ENCODE measurements at places on chromosomes 5 and 9.

- DNase-seq = no peak
Measured at GRCh38 chr9:14346231-14346791, 32.4 kb upstream of the NFIB start.

DNA sequence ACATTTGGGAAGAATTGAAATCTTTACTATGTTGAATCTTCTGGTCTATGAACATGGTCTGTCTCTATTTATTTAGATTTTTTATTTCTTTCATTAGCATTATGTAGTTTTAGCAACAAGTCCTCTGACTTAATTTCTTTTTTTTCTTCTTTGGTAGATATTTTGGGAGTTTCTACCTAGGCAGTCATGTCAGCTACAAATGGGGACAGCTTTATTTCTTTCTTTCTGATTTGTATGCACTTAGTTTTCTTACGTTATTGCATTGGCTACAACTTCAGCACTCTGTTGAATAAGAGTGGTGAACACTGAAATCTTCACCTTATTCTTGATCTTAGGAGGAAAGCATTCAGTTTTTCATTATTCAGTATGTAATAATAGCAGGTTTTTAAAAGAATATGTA, 33.5 kb downstream of the SMC5 start:
- DNase-seq = no peak

DNA sequence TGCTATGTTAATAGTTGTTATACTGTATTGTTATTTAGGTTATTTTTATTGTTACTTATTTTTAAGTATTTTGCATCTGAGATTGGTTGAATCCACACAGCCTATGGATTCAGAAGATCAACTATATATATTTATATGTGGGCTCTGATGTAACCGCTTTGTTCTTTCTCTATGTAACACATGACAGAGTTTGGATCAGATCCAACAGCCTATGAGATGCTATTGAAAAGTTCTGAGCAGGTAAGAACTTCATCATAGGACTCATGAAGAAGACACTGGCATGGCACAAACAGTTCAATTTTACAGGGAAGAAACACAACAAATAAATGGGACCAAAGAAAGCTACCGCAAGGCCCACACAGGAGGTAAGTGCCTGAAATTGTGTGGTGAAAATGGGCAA, 93.4 kb downstream of the GNAQ start:
- DNase-seq = no peak

DNA sequence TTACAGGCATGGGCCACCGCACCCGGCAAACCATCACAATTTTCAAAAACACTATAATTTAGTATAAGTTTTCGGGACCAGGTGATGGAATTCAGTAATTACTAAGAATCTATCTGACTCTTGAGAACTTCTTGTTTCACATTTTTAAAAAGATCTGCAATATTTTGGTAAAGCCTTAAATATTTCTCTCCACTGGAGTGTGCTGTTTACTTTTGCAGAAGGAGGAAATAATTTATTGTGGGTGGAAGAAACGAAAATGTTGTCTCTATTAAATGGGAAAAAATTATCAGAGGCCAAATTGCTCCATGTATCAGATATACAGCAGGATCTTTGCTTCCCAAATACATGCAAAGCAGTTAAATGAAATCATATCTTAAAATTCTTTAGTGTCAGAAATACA, 566.8 kb upstream of the CYLC2 start:
- DNase-seq = no peak

DNA sequence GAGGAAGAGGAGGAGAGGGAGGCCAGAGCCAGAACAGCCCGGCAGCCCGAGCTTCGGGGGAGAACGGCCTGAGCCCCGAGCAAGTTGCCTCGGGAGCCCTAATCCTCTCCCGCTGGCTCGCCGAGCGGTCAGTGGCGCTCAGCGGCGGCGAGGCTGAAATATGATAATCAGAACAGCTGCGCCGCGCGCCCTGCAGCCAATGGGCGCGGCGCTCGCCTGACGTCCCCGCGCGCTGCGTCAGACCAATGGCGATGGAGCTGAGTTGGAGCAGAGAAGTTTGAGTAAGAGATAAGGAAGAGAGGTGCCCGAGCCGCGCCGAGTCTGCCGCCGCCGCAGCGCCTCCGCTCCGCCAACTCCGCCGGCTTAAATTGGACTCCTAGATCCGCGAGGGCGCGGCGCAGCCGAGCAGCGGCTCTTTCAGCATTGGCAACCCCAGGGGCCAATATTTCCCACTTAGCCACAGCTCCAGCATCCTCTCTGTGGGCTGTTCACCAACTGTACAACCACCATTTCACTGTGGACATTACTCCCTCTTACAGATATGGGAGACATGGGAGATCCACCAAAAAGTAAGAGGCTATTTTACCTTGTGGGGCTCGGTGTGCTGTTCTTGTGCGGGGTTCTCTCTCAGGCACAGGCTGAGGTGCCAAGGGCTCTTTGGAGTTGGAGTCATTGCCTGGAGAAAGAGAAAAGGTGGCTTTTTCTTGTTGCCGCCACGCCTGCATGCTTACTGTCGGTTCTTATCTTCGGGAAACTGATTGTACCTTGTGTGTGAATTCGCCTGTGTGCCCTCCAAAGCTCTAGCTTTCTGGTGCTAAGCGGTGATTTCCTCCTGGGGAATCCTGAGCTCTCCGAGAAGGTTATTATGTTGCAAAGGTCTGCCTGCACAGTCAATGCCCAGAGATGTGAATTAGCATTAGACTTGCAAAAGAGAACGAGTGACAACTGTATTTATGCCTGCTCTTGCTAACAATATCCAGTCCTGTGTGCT, at the start of gene ISL1:
Gene ISL1, plus strand, starts transcription at position 318 of the 991 bp plus-strand sequence. Its CDS starts 224 bp downstream, at position 542.
- peak; percentile 76 for DNase-seq

DNA sequence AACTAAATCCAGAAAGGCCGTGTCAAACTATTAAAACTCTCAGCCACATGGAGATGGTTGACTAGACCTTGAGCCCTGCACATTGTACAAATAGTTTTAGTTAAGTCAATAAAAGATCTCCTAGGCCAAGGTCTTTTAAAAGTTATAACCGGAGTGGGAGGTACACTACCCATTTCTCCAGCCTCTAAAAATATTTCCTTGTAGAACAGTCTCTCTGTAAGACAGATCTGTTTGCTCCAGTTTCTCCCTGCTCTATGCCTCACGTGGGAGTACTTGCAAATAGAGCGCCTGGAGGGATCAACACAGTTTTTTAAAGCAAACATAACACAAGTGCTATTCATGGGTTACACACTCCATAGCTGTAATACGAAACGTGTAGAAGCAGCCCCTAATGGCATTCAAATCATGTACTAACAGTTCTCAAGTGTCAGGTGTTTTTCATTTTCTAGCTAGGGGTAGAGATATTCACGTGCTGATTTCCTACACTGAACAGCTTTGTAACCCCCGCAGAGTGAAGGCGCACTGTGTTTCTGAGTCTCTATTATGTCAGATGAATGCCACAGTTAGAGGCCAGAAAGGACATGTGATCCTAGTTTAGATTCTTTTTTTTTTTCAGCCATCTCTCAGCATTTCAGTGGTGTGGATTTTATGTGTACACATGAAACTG, 703.4 kb upstream of the GRAMD2B start:
- DNase-seq = peak; percentile 52

GRCh38 chr5:109852371-109853155, 162.8 kb downstream of the MAN2A1 start:
- no peak for DNase-seq

DNA sequence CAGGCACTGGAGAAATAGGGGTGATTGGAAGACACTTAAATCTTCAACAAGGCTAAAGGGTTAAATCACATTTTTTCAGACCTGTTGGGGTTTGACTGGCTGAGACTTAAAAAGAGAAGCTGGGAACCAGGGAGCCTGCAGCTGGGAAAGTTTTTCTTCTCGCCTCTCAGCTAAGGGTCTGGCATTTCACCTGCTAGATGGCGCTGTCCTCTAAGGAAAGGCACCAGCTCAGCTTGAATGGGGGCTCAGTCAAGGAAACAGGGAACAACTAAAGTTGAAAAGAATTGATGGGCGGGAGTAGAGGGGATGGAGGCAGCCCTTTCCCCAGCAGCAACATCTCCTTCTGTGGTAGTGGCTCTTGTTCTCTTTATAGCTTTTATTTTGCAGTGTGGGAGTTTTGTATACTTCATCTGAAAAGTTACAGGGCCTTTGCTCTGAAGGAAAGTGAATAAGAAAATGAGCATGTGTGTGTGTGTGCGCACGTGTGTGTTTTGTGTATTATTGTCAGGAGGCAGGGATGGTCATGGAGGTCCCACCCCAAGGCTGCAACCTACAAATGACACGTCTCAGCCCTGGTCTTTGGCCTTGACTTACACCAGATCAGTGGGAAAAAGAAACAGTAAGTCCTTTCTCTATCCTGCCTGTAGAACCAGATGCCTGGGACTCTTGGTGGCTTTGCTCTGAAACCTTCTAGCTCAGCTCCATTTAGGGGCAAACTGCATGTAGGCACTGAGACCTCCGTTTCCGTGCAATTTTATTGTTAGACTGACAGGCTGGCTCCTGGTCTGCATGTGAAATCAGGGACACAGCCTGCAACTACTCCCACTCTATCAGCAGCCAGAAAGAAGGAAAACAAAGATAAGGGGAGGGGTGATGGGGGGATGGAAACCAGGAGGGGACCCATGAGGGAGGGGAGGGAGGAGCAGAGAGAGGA, 316.2 kb upstream of the CLINT1 start:
- DNase-seq = peak; percentile 77

GRCh38 chr9:97558701-97559101, 57.2 kb downstream of the TMOD1 start:
- no peak for DNase-seq

DNA sequence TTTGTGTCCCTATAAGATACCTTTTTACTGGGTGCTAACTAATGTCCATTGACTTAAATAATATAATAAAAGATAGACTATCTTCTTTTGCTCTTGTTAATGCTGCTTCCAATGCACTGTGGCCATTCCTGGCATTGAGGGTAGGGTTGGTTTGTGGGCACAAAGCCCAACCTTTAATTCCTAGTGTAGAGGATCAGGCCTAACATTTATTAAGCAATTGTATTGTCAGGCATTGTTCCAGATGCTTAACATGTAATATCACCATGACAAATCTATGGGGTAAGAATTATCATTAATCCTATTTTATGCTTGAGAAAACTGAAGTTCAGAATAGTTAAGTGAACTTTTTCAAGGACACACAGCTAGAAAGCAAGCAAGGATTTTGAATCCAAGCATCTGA, 60.4 kb upstream of the GPBP1 start:
- DNase-seq = no peak

- no peak for DNase-seq
Measured at GRCh38 chr5:131303537-131303936, 39.7 kb downstream of the CDC42SE2 start.

GRCh38 chr9:137108608-137109249, 5.8 kb downstream of the DPP7 start:
- no peak for DNase-seq

- DNase-seq = no peak
Measured at GRCh38 chr5:54837981-54838380, 147.4 kb downstream of the ESM1 start.

DNA sequence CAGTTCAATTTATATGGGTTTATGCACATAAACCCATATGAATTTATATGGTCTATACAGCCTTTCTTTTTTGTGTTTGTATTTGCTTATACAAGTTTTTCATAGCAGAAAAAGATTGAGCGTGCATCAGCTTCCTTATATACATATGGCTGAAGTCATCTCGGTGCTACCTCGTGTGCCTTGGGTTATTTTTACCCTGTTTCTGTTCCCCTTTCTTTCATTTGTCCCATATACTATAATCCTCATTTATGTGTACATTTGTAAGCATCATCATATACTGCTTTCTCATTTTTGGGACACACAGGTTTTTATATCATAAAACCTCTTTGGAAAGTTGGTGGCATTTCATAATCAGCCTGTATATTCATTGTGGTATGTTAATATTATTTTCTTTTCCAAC, 107.8 kb upstream of the ADAMTSL1 start:
- DNase-seq = no peak

GRCh38 chr5:98635656-98636055, 137.8 kb upstream of the RGMB start:
- DNase-seq = no peak

DNA sequence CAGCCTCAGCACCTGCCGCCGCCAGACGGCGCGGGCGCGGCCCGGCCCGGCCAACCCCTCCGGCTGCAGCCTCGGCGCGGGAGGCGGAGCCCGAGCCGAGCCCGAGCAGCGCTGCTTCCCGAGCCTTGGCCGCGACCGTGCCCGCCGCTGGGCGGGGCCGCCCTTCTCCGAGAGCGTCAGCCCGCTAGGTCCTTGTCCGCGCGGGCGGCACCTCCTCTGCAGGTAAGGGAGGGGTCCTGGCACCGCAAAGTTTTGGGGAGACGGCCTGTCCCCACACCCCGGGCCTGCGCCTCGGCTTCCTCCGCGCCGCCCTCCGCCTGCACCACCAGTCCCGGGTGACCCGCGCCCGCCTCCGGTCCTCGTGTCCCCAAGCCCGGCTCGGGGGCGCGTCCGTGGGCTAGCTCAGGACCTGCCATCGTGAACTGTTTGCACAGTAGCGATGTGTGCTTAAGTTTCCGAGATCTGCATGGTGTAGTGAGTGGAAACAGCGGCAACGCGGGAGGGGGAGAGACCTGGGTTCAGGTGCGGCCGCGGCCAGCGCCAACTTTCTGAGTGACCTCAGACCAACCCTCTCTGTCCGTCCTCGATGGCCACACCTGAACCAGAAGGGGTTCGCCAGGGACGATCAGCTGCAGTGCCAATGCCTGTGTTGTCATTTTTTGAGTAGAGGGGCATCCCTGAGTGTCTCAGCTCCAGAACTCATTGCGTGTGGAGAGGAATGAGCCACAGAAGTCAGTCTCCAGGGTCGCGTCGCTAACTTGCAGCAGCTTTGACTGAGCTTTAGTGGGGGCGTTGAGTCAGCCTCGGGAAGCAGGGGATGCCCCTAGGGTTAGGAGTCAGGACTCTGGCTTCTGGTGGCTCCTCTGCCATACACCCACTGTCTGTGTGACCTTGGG, at the start of gene FRMPD1:
Gene FRMPD1, plus strand, starts transcription at position 82 of the 896 bp plus-strand sequence. CDS start 41,688 bp downstream, outside the sequence.
- DNase-seq = peak; percentile 88

DNA sequence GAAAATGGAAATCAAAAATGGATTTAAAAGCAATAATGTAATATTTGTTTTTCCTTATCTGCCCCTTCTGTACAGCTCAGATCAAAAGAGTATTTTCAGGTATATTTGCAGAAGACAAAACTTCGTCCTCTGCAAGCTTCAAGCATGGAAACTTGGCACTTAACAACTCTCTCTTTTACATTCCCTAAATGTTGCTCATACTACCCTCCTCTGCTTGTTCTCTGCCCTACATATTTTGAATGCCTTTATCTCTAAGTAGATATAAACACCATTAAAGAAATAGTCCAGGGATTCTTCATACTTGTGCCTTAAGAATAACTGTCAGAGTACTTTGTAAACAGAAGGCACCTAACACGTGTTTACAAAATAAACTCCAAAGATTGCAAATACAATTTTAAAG, 19.2 kb upstream of the SMC2 start:
- DNase-seq = no peak

- no peak for DNase-seq
Measured at GRCh38 chr9:93321220-93321610, 130.3 kb upstream of the FAM120A start.

- no peak for DNase-seq
Measured at GRCh38 chr5:14254686-14255085, 111.5 kb downstream of the TRIO start.

- DNase-seq = peak; percentile 10
Measured at GRCh38 chr5:44332285-44332971, 56.8 kb downstream of the FGF10 start.

- no peak for DNase-seq
Measured at GRCh38 chr9:109816490-109816889, 36.5 kb downstream of the PALM2AKAP2 start.

GRCh38 chr9:127680226-127680625, 26.6 kb upstream of the CFAP157 start:
- DNase-seq = no peak

Measured in HEK293T (cell line).